SW480 (cell line): ENCODE measurements at places on chromosomes 11 and 22.

DNA sequence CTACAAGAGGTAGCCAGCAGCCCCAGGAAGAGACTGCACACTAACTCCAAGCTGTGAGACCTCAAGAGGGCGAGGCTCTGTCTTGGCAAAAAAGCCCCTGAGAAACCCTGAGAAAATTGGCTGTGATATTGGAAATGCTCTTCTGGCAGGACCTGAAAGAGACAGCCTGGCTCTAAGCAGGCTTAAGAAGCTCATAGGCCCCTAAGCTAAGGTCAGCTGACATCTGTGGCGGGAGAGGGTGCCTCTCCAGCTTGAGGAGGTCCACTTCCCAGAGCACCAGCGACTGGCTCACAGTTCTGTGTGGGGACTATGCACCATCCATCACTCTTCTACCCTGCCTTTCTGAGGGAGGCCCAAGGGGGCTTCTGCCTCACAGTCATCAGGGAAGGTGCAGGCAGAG lies 12.4 kb downstream of the PLEKHA7 start:
- no peak for DNase-seq

GRCh38 chr11:65742353-65742752 lies 21.8 kb upstream of the RNASEH2C start:
- no peak for DNase-seq

- no peak for DNase-seq
These were observed 8.6 kb downstream of the PDGFD start for GRCh38 chr11:104155375-104155774.

- DNase-seq: no peak
These were observed 620 bp downstream of the EFEMP2 start for GRCh38 chr11:65871811-65872548.

- DNase-seq: peak; percentile 80
These were observed 1.5 kb upstream of the WNT11 start for GRCh38 chr11:76207642-76208401.

DNA sequence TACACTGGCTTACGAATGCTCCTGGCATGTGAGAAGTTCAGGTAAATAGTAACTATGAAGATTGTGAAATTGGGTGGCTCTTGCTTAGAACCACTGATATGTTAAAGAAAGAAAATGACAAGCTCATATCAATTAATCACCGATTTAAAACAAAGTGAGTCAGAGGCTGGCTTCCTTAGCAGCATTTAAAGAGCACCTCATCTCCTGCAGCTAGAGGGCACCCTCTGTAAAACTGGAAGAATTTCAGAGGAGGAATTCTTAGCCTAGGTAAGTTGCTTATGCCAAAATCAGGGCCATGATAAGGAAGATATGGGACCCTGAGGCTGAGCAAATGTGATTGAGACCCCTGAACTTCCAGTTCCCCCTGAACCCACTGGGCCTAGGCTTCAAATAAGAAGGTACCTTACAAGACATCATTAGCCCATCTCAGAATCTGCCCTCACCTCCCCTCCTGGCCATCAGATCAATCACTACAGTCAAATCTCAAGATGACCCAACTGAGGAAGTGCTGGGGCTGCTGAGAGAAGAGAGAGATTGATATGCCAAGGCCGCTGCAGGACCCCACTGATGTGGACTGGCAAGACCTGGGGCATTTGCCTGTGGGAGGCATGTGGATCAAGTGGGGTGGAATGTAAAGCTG lies 8.6 kb upstream of the CD3E start:
- DNase-seq: peak; percentile 75

- DNase-seq: no peak
These were observed 9.5 kb downstream of the ATXN10 start for GRCh38 chr22:45680932-45681700.

DNA sequence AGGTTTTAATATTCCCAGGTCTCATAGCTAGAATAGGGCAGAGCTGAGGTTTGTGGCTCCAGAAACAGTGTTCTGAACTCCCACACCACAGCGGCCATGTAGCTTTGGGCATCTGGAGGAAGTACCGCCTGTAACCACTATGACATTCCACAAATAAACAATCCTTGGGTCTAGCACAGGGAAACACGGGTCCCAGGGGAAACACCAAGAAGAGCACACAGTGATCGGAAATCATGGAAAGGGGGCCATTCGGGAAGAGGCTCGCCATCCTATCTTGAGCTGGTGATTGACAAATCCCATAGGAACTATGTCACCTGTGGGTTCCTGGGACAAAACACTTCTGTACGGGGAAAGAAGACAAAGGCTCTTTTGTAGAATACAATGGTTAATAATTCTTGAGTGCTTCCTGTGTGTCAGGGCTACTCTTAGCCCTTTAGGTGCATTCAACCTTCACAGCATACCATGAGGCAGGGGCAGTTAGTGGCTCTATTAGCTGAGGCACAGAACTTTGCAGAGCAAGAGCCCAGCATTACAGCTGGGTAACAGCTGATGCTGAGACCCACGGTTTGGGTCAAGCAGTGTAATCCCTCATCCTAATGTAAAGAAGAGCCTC lies 514.2 kb downstream of the NTM start:
- DNase-seq: peak; percentile 86

DNA sequence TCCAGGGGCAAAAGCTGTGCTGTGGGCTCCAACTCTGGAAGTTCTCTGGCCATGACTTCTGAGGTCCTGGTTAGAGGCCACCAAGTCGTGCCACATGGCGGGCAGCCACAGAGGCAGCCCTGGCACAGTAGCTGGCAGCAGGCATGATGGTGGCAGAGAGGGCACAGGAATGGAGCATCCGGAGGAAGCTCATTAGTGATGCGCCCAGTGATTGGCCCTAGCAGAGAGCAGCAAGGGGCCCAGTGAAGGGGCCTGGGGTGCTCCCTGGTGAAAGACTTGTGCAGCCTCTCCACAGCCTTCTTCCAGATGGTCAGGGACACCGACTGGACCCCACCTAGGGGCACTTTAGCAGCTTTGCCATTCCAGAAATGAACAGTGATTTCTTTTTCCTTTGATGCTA lies 7.0 kb downstream of the C11orf16 start:
- DNase-seq: no peak

- DNase-seq: peak; percentile 74
These were observed 6.9 kb downstream of the CADM1 start for GRCh38 chr11:115497303-115497702.

- no peak for DNase-seq
These were observed 97.0 kb downstream of the FAM181B start for GRCh38 chr11:82636615-82637014.

GRCh38 chr11:96228473-96228891 lies 114.5 kb downstream of the MAML2 start:
- DNase-seq: no peak

DNA sequence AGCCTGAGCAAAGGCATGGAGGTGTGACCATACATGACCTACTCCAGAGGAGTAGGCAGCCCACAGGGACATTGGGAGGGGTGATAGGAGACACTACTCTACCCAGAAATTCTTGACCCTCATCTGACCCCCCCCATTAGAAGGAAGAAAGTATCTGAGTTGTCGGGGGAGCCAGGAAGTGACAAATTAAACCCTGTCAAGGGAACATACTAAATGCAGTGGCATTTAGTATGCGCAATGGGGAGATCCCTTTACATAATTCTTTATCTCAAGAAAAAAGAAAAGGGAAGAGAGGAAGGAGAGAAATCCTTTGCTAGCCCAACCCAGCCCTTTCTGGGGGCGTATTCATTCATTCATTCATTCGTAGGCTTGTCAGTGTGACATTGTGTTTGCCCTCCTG lies 58.8 kb downstream of the NAV2 start:
- no peak for DNase-seq

- DNase-seq: no peak
These were observed 6.7 kb upstream of the MUC2 start for GRCh38 chr11:1067812-1068496.

DNA sequence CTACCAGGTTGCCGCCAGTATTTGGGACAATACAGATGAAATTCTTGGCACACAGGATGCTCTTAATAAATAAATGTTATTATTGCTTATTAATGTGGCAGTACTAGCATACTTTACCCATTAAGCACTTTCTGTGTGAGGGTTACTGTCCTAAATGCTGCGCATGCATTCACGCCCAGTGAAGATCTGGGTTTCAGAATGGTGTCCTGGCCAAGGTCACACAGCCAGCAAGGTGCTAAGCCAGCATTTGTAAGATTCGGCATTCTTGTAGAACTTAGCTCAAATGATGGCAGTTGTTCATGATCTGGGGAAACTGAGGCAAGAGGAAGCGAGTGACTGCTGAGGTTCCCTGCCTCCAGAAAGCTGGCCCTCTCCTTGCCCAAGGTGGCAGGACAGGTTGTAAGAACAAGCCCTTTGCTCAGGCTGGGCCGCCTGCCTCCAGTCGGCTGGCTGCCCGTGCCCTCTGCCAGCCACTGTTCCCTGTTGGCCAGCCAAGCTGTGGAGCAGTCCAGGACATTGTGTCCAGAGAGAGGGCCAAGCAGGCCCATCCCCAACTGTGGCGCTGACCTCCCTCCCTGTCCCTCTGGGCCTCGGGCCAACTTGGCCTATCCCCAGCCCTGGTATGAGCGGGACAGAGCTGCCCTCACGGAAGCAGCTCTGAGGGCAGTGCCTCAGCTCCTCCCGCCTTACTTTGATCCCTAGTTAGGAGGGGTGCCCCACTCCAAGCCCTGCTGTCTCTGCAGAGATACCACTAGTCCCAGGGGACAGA lies 28.8 kb downstream of the TOB2 start:
- no peak for DNase-seq

DNA sequence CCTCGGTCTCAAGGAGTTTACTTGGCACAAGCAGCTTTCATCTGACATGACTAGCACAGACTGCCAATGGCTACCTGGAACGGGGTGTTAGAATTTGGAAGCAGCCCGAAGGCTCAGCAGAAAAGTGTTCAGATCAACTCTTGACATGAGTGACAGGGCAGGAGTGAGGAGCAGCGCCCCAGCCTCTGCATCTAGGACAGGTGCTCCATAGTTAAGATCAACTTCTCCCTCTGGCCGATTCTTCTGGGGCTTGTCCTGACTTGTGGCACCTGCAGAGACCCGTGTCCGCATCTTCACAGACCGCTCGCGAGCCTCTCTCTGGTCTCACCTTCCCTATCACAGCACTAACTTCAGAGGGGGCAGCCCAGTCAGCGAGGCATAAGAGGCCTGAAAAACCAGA lies 42.5 kb upstream of the CHKA start:
- no peak for DNase-seq

DNA sequence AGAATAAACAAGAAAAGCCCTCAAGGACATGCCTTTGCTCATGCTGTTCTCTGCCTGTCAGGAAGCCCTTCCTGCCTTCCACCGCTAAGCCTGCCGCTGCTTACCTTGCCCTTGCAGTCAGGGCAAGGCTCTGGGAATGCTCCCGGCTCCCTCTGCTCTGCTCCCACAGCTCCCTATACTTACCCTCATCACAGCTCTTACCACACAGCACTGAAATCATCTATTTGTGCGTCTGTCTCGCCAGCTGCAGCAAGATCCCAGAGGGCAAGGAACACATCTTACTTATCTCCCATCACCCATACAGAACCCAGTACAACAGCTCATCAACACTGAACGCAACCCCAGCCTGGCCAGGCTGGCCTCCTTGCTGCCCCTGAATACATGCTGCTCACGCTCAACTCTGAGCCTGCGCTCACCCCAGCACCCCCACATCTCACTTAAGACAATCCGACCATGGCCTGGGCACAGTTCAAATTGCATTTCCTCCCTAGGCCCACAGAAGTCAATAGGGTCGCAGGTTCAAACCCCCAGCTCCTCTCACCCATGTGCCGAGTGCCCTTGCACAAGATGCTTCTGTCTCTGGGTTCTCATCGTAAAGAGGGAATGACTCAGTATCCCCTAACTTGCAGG lies 161.8 kb downstream of the IGLL1 start:
- no peak for DNase-seq
